ENCODE measurements at places on chromosomes 6 and 20. TPM values are rescaled to one million over a fixed set of nuclear protein-coding genes. Genes with fewer than 3 reads are reported as not detected.
A peak's percentile ranks its signal among the peaks of the same experiment; 100 is the strongest.

GRCh38 chr20:43728686-43729255 lies 2.0 kb upstream of the GTSF1L start:
- DNase-seq: no peak

- DNase-seq: no peak
Observed at GRCh38 chr6:10658910-10659698, 35.3 kb downstream of the C6orf52 start.

DNA sequence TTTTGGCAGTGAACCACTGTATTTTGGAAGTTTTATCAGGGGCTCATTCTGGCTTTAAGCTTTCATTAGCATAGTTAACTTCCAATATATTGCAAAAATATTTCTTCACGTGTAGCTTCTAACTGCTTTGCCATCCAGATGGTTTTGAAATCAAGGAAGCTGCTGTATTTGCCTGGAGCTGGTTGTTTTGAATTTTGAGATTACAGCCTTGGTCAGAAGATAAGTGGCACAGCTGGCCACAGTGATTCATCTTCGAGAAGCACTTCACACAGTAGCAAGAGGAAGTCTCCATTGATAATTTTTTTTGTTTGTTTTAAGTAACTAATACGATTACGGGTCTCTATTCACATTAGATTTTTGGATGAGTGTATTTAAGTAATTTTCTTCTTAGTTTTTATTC lies 3.8 kb downstream of the APCDD1L start:
- no peak for DNase-seq

DNA sequence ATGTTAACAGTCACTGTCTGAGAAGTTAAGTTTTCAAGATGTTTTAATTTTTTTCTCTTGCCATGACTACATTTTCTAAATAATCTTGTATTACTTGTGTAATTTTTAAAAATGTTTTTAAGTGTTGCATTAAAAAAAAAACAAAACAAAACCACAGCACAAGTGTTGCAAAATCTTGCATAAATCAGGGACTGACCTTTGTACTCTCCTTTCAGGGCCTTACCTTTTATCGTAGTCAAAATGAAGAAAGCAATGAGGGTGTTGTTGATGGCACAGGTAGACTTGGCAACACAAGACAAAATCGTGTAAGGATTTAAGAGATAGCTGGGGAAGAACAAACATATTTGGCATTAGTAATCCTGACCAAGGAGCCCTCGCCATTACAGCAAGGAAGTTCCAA lies 42.5 kb downstream of the PIGU start:
- DNase-seq: no peak

DNA sequence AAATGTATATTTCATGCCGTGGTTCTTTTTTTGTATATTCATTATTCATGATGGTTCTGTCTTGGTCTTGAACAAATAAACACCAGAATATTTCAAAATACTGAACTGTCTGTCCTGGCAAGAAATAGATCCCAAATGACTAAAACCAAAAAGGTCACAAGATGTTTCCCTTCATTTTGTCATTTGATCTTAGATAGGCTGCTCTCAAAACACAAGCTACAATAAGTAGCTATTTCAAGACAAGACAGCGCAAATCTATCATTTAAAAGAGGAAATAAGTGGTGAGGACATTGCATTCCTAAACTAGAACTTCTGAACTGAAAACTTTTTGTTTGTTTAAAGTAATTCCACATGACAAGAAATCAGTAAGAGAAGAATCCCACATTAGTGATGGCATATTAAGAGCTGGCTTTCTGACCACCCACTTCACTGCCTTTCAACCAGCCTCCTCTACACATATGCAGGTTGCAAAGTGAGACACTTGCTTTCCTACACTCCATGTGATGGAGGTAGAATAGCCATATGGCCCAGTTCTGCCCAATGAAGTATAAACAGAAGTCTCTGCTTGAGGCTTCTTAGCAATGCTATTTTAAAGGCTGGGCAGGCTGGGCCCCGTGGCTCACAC lies 54.4 kb upstream of the CCDC28A start:
- no peak for DNase-seq

- peak; percentile 68 for DNase-seq
Observed at GRCh38 chr6:150004101-150004782, 21.1 kb downstream of the RAET1L start.

- no peak for DNase-seq
Observed at GRCh38 chr6:111068109-111068865, 19.0 kb upstream of the SLC16A10 start.

DNA sequence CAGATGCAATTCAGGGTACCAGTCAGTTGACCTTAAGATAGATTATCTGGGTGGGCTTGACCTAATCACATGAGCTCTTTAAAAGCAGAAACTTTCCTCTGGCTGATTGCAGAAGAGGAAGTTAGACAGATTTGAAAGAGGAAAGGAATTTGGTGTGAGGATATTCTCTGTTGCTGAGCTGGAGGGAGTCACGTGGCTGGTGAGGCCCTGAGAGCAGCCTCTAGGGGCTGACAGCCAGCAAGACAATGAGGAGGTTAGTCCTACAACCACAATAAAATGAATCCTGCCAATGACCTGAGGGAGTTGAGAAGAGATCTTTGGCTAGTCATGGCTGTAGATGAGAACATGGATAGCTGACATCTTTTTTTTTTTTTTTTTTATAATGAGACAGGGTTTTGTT lies 87.0 kb upstream of the B3GAT2 start:
- no peak for DNase-seq

The TGM3 gene
- total RNA-seq: 111 TPM

The C20orf141 gene
- not detected for total RNA-seq

The JPH2 gene
- 4.4 TPM for total RNA-seq

The FAM209B gene
- not detected for total RNA-seq
